Activated CD4-positive, alpha-beta T cell treated with anti-CD3 and anti-CD28 coated beads, Interleukin-2, amount 50 U/mL, for 48 hours (primary cell): ENCODE measurements at places on chromosomes 16 and 17.

- DNase-seq, result no peak
These were observed 394.8 kb downstream of the KCNJ2 start for GRCh38 chr17:70564006-70564620.

GRCh38 chr17:37218849-37219248 is 156.9 kb upstream of the C17orf78 start:
- DNase-seq, result no peak

DNA sequence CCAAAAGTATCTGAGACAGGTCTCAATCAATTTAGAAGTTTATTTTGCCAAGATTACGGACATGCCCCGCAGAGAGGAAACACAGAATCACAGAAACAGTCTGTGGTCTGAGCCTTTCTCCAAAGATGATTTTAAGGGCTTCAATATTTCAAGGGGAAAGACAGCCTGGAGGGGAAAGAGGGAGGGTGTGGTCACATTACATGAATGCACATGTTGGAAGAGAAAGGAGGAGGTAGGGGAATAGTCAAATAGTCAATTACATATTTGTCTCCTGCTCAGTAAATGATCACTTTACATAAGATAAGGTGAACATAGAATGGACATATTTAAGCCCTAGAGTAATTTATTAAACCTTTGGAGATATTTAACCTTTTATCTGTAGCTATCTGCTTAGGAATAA is 12.3 kb downstream of the UNC45B start:
- DNase-seq, result no peak

DNA sequence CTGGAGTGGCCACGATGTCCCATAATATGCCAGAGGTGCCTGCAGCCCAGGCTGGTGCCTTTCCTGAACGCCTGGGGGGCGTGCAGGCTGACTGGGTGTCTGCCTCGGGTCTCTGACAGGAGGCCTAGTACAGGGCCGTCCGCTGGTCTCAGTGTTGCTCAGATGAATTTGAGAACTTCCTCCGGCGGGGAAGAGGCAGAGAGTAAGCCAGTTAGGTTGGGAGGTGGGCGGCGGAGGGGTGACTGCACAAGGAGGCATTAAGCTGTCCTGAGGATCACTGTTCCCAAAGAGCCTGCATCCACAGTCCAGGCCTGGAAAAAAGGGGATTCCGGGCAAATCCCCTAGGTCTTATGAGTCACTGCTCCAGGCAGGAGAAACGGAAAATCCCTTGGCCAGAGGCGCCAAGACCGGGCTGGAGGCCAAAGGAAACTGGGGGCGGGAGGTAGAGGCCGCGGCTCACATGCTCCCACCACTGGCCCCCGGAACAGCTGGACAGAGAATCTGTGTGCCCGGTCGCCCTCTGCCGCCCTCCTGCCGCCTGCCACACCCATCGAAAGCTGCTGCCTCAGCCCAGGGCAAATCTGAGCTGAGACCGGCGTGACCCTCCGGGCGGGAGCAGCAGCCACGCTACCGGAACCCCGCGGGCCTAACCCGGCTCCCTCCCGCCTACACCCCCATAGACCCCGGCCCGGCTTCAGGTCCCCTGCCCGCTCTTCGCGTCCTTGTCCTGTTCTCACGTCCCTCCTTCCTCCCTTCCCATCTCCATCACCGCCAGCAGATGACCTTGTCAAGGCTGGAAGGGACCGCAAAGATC is 1.2 kb downstream of the TRIM47 start:
- peak; percentile 59 for DNase-seq

GRCh38 chr16:84732674-84733352 is 33.0 kb downstream of the USP10 start:
- no peak for DNase-seq

DNA sequence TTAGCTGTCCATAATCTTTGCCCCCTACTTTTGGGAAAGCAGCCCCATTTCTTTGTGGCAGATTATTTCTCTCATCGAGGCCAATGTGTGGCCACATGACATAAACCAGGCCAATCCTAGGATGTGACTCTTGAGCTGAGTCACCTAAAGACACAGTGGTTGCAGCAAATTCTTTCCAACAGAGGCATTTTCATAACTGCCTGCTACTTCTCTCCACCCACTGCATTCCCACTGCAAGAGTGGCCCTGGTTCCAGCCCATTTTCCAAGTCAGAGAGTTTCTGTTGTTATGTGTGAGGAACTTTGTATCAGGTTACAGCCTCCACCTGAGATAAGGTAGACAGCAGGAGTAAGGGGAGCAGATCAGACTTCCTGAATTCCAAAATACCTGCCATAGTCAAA is 195.2 kb downstream of the RGS9 start:
- no peak for DNase-seq

DNA sequence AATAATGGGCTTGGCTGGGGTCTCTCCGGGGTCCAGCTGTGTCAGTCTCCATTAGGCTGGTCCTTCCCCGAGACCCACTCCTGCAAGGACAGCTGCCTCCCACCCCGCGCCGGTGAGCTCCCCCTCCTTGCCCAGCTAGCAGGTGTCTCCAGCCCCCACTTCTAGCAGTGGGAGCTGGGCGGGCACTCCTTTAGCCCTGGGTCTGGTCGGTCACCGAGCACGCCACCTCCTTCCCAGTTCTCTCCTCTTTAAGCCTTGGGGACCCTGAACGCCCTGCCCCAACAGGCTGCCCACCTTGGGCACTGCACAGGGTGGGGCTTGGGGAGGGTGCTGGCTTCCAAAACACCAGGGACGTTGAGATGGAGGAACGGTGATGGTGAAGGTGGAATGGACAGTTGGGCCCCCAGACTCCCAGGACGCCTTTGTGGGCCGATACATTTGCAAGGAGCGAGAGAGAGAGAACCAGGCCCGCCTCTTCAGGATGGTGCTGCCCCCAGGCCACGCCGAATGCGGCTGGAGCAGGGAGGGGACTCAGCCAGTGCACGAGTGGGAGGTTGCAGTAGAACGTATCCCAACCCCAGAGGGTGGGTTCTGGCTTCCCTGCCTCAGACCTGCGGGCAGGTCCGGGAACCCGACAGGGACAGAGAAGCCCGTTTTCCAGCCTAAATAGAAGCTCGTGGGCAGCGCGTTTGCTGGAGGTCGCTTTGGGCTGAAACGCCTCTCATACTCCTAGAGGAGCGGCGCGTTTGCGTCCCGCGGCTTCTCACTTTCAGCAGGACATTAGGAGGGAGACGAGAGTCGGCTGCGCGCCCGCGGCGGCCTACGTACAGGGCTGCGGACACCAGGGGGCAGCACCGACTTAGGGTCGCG is 10.7 kb downstream of the TBX2 start:
- DNase-seq, result peak; percentile 81

DNA sequence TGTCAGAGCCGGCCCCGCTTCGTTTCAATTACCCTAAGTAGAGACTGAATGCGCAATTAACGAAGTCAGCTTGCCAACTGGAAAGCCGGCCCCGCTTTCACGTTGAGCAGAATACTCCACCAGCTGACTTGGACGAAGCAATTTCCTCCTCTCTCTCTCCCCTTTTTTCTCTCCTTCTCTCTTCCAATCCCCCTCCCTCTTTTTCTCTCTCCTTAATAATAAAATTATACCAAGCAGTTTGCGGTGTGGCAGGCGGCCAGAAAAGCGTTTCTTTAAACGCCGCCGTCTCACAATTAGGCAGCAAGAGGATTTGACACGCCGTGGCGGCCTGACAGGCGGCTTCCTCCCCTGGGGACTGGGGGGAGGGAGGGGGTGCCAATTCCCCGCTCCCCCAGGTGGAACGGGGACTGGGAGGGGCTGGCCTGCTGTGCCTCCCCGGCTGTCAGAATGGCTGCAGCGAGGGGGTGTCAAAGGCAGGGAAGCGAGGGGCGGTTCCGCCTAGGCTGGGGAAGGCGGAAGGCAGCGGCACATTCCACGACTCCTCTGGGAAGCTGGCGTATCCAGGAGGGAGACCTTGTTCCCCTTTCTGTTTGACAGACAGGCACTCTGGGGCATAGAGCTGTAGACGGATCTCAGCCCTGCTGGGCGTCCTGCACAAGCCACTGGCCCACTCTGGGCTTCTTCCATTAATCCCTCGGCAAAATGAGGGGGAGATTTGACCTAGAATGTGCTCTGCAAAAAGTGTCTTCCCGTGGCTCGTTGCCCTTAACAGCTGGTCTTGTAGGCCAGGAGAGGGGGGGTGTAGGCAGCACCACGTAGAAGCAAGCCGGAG is 52.7 kb downstream of the SREBF1 start:
- DNase-seq, result no peak

GRCh38 chr17:50213026-50214022 is 11.9 kb upstream of the COL1A1 start:
- DNase-seq, result peak; percentile 40

GRCh38 chr17:16361874-16362273 is 8.6 kb upstream of the CENPV start:
- DNase-seq, result peak; percentile 20

GRCh38 chr16:66863707-66864106 is 16.6 kb upstream of the PDP2 start:
- DNase-seq, result no peak

GRCh38 chr16:54783226-54783625 is 147.4 kb upstream of the IRX5 start:
- no peak for DNase-seq

DNA sequence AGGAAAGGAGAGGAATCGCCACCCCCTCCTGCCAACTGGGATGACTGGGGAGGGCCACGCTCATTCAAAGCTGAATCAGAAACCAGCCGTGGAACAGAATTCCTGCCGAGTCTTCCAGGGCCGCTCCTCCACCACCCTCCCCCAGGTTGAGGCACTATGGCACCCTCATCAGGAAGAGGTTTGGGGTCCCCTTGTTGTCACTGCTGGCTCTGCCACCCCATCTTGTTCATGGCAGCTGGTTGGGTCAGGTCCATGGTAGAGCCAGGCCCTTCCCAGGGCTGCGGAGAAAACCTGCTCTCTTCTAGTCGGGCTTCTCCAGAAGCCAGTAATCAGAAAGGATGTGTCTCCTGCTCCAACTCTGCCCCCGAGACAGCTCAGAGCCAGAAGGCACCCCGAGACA is 41.8 kb downstream of the KCNJ12 start:
- no peak for DNase-seq

DNA sequence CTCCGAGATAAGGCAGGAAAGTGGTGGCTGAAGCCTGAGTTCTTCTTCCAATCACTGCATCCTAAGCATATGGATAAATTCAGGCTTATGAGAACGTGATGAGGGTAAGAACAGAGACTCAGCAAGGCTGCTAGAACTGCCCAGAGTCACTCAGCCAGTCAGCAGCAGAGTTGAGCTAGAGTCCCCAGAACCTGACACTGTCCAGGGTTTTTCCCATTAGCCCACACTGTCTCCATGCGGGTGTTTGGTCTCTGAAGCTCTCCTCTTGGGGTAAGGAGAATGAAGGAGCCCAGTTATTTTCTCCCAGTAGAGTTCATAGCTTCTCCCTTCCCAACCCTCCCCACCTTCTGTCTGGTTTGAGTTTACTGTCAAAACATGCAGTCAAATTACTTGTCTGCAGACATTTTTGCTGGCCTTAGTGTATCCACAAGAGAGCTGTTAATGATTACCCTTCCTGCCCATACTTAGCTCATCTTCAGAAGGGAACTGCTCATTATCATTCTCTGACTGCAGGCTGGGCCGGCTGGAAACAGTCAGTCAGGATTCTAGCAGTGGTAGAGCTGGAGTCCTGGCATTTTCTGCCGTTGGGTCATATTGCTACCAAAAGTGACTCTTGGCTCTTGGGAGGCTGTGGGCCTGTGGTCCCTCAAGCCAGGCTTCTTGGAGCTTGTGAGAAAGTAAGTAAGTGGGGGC is 460.0 kb downstream of the HS3ST3B1 start:
- no peak for DNase-seq

DNA sequence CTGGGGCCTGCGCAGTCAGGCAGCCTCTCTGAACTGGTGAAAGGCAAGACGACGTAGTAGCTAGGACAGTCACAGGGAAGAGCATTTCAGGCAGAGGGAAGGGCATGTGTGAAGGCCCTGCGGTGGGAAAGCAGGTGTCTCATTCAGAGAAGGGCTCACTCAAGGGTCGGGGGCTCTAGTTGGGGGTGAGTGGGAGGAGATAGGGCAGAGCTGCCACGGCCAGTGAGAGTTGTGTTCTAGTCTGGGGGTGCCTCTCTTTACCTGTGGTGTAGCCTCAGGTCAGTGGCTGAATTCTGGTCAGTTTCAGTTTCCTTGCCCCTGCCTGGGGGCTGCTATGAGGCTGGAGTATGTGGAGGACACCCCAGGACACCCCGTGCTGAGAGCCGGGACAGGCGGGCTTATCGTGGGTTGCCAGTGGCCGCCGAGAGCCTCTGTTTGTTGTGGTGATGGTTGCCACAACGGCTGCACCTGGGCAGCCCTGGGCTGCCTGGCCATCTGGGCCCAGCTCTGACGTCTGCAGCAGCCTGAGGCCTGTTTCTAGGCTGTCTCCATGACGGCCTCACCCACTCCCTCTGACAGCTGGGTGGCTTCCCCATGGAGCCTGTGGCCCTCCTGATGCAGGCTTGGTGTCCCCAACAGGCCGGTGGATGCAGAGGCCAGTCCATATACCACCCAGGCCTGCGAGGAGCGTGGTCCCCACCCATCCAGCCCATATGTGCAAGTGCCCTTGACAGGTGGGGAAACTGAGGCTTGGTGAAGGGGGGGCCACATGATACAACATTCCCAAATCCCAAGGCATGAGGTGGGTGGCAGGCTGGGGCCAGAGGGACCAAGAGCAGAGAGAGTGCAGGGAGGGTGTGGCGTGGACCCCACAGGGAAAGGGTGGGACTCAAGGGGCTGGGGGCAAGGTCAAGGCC is 10.8 kb downstream of the MAP2K3 start:
- no peak for DNase-seq
